ENCODE measurements at places on chromosomes 13 and 19.

GRCh38 chr13:30061217-30061616 is 210.8 kb upstream of the UBL3 start:
- DNase-seq: no peak

- no peak for DNase-seq
Measured at GRCh38 chr19:51664131-51664530, 17.5 kb upstream of the SIGLEC14 start.

GRCh38 chr13:40187841-40188591 is 478.4 kb downstream of the FOXO1 start:
- no peak for DNase-seq

DNA sequence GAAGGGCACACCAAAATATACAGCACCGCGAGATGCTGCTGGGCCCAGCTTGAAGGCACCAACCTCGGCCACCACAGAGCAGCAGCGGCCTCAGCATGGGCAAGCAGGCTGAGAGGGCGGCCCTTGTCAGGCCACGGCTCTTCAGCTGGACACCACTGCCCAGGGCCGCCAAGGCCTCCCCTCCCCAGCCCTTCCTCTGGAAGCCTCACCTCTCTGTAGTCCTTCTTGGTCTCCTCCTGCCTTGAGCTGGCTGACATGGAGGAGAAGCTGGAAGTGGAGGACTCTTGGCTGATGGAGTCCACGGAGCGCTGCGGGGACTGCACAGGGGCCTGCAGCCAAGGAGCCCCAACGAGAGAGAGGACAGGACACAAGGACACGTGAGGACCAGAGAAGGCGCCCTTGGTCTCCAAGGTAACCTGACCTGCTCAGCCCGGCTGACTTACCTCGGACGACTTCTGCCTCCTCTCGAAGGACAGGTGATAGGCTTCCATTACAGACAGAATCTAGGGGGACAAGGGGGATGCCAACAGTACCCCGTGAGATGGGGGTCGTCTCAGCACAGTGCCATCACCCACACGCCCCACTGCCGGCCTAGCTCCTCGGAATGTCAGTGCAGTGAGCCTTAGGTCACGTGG is 38.2 kb downstream of the PDCD5 start:
- no peak for DNase-seq

- peak; percentile 91 for DNase-seq
Measured at GRCh38 chr19:36139473-36140303, at the start of gene CAPNS1. CAPNS1 (plus strand) TSS chr19:36140066; CDS start chr19:36141012, 946 bp downstream.

GRCh38 chr13:97492684-97493371 is 58.9 kb downstream of the RAP2A start:
- DNase-seq: no peak

DNA sequence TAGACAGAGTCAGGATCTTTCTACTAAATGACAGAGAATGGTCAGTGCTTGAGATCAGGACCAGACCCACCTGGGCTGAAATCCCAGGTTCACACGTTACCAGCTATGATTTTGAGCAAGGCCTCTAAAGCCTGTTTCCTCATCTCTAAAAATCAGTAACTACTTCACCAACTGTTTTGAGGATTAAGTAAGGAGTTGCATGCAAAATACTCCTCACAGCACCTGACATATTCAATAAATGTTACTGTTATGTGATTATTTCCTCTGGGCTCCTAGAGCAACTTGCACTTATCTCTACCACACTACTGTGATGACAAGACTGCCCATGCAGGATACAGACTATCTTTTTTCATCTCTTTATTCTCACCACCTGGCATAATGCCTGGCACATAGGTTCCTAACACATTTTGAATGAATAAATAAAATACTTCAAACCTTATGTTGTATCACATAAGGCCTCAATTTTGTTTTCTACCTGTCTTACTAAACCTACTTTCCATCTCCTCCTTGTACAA is 1.8 kb downstream of the KATNAL1 start:
- no peak for DNase-seq

GRCh38 chr13:97844151-97844550 is 109.3 kb upstream of the IPO5 start:
- DNase-seq: no peak

GRCh38 chr13:94387047-94387446 is 92.4 kb downstream of the DCT start:
- no peak for DNase-seq

GRCh38 chr13:95113601-95114000 is 187.7 kb downstream of the ABCC4 start:
- DNase-seq: no peak

DNA sequence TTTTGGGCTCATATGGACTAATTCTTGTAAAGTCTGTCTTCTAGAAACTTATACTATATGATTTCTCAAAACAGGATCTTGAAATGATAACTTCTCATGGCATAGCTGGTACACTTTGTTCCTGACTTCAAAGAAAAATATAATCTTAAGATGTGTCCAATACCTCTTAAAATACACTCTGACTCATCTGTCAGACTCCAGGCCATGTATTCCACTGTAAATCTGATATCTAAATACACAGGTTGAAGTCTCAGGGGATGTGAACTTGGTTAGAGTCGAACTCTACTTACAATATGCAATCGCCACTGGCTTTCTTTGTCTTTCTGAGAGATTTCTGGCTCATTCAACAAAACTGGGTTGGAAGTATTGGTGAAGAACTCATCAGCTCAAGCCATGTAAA is 99.8 kb downstream of the LACC1 start:
- no peak for DNase-seq

GRCh38 chr19:5192568-5192967 is 148.0 kb downstream of the PTPRS start:
- DNase-seq: no peak

DNA sequence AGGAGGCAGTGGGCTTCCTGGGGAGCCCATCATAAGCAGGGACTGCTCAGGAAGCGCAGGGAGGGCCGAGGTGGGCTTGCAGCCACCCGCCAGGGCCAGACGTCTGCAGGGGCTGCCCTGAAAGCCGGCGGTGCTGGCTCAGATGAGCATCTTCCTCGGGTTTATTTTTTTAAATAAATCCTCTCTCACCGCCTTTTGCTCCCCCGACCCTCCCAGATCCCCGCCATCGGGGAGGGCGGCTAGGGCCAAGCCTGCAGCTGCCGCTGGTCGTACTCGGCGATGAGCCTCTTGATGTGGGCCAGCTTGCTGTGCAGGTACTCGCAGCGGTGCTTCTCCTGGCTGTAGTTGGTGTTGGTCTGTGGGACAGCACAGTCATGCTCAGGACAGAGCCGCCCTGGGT is 6.6 kb upstream of the ISYNA1 start:
- no peak for DNase-seq

DNA sequence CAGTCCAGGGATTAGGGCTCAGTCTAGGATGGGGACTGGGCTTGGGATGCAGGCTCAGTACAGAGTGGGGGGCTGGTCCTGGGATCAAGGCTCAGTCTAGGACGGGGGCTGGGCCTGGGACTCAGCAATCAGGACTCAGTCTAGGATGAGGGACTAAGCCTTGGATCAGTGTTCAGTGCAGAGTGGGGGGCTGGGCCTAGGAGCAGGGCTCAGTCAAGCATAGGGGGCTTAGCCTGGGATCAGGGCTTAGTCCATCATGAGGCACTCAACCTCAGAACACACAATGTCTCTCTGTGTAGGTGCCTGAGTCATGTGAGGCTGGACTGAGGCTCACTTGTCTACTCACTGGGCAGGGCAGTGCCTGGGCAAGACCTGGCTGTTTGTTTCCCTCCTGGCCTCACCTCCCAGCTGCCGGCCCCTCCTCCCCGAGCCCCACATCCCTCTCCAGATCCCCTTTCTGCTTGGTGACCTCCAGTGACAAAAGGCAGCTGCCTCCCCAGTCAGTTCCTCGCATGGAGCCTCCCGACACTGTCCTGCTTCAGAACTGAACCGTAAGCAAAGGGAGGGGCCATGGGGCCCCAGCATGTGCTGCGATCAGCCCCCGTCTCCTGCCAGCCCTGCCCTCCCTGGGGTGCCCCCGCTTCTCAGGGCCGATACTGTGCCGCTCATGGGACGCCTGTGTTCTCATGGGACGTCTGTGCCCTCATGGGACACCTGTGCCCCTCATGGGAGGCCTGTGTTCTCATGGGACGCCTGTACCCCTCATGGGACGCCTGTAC is 6.5 kb upstream of the S1PR4 start:
- DNase-seq: no peak

GRCh38 chr13:78562237-78562889 is 41.0 kb downstream of the POU4F1 start:
- DNase-seq: no peak

DNA sequence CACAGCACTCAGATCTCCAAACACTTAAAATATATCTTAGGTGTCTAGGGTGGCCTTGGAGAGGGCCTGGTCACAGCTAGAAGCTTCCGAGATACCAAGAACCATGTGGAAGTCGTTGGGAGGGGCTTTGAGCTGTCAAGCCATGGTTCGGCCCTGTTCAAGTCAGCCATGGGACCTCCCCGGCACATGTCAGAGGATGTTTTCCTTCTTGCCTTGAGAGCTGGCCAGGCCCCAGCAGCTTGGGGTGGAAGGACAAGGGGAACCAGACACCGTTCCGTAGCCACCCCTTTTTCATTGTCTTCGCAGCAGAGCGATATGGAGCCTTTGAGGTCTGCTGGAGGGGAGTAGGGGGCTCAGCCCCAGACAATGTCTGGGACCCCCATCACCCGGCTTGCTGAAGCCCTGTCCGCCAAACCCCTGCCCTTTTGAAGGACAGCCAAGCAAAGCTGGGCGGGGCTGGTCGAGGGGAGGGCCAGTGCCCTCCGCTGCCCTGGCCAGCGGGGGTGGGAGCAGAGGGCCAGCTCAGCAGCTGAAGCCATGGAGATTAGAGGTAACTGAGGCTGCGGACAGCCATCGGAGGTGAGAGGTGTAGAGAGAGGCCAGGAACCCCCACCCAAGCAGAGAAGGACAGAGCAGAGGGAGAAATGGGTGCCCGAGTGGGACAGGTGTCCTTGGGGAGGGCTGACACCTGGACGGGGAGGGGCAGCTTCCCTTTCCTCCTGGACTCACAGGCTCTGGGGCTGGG is 435 bp downstream of the KLK11 start:
- DNase-seq: no peak

GRCh38 chr13:99367663-99368448 is 60.7 kb upstream of the GPR183 start:
- DNase-seq: no peak

GRCh38 chr13:27442071-27442647 is 8.2 kb downstream of the MTIF3 start:
- DNase-seq: no peak

DNA sequence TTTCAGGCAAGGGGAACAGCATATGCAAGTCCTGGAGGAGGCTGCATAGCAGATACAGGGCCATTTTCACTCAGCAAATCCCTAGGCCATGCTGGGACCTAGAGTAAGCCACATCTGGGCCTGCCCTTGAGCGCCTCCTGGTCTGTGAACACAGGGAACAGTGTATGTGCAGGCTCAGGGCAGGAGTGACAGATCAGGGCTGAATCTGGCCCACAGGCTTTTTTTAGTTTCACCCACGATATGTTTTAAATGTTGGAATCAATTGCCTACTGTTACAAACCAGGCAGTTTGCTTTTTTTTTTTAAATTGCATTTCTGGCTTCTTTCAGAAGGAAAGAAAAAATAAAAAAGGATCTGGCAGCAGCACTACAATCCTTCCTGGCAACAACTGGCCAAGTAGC is 1.5 kb upstream of the TMEM145 start:
- DNase-seq: no peak

DNA sequence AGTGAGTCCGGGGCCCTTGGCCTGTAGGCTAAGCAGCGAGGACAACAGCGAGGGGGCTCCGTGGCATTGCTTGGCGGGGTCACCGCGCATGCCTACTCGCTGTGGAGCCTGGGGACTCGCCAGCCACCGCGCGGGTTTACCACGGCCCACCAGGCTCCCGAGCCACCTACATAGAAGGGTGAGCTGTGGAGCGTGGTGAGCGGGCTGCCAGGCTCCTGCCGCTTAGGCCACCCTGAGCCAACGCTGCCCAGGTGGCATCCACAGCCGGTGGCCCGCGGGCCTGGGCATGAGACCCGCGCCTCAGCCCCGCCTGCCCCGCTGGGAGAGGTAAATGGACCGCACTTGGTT is 31.2 kb downstream of the C1QTNF9 start:
- no peak for DNase-seq

DNA sequence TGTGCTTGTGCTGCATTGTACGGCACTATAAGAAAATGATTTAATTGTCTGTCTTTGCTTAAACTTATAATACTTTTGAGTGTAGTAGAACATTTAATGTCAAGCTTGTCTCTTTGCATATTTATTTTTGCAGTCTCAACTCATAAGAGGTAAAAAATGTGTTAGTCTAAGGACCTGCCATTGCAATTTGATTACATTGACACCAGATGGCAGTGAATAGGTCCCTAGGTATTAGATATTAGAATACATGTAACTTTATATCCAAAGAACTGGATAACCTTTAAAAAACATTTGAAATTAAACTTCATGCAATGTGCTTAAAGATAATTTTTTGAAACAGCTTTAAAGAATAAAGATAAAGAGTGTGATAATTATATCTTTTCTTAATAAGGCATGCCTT is 1421.3 kb downstream of the OLFM4 start:
- no peak for DNase-seq

DNA sequence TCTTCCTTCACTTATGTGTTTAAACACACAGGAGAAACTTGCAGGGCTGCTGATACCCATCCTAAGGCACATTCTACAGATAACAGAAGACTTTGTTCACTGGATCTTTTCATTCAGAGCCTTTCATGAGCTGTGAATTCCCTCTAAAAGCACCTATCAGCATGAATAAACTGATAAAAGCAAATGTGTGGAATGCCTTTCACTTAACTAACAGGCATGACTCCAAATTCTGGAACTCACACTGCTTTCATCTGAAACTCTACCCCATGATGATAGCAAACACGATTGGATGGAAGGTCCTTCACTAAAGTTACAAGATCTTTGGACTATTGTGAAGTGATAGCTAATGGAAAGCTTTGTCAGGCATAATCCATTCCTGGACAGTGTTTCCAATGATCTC is 457.3 kb downstream of the EFNB2 start:
- no peak for DNase-seq

DNA sequence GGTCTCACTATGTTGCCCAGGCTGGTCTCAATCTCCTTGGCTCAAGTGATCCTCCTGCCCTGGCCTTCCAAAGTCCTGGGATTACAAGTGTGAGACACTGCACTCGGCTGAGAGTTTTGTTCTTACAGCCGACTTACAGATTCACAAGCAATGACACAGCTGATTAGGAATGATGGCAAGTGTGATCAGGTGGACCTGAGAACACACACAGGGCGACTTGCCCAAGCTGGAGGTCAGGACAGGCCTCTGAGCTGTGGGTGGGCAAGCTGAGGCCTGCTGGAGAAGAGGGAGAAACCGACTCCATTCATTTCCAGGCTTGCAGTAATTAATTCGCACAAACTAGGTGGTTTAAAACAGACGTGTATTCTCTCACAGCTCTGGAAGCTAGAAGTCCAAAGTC is 8.1 kb upstream of the ATG4D start:
- no peak for DNase-seq

GRCh38 chr19:8209462-8210378 is 550 bp downstream of the CERS4 start:
- peak; percentile 90 for DNase-seq

GRCh38 chr13:26946684-26947343 is 186.2 kb upstream of the GPR12 start:
- DNase-seq: no peak

DNA sequence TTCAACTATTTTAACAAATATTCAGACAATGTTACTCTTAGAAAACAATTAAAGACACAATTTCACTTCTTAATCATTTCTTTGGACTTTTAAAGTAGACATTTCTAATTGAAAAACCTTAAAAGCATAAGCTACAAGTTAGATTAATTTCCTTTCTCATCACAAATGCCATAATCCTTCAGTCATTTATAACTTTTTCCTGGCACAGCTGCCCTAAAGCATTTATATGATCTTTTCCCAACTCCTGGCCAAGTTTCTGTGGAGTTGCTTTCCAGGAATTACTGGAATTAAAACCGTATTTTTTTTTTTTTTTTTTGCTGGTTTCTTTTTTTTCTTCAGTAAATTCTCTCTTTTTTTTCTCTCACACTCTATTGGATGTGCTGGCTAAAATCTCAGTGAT is 615.9 kb downstream of the TBC1D4 start:
- DNase-seq: no peak

Measured in naive B cell (primary cell).